SHP77 (cell line): ENCODE measurements at places on chromosomes 4 and X.

DNA sequence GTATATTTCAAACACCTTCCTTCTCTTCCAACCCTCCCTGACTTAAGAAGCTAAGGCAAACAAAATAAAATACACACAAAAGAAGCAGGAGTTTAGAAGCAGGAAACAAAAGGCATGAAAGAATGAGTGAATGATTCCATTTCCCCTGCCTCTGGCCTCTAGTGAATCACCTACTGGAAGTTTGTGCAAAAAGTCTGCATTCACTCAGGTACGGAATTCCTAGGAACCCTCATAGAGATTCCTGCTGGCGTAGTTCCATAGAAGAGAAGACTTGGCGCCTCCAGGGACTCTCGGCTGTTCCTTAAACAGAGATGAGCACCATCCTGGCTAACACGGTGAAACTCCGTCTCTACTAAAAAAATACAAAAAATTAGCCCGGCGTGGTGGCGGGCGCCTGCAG lies 125.9 kb upstream of the TBL1X start:
- DNase-seq = no peak

DNA sequence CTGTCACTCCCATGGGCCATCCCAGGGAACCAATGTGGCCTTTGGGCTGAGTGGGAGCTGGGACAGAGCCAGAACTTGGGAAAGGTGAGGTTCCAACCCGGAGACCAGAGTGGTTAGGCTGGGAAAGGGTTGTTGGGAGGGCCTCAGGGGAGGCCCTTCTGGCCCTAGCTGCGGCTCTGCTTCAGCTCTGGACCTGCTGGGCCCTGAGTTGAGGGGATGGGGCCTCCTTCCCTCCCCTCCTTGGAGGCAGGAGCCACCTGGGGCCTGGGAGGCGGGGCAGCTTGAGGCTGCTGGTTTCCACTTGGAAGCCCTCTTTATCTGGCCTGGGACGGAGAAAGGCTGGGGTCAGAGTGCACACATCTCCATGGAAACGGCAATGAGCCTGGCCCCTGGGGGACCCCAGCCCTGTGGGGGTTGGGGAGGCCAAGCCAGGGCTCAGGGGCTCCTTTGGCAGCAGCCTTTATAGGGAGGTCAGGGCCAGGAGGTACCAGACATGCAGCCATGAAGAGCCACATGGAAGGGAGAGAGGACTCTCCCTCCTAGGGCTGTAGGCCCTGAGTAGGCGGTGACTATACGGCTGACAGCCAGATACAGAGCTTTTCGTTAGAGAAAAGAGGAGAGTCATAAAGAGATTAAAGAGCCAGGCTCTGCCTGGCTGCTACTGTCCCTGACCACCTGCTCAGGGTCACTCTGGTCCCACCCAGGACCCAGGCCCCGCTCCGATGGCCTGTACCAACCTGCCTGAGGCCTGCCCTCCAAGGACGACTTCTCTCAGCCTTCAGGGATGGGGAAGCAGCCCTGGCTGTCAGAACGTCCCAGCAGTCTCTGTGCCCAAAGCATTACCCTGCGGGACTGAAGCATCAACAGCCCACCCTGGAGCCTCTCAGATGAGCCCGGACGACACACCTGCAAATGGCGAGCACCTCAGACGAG lies 6.9 kb upstream of the NSD2 start:
- no peak for DNase-seq

GRCh38 chr4:67712000-67712625 lies 11.2 kb upstream of the UBA6 start:
- DNase-seq = no peak

DNA sequence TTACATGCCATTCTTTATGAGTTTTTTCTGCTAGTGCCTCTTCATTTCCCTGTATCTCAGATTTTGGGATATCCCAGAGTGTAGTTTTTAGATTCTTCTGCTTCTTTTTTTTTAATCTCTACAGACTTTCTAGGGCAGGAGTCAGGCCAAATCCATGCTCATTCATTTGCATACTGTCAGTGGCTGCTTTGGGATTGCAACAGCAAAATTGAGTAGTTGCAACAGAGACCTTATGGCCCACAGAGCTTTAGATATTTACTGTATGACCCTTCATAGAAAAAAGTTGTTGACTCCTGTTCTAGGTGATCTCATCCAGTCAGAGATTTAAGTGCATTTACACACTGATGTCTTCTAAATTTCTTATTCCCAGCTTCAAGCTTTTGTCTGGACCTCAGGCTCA lies 35.3 kb downstream of the ARFIP1 start:
- no peak for DNase-seq

DNA sequence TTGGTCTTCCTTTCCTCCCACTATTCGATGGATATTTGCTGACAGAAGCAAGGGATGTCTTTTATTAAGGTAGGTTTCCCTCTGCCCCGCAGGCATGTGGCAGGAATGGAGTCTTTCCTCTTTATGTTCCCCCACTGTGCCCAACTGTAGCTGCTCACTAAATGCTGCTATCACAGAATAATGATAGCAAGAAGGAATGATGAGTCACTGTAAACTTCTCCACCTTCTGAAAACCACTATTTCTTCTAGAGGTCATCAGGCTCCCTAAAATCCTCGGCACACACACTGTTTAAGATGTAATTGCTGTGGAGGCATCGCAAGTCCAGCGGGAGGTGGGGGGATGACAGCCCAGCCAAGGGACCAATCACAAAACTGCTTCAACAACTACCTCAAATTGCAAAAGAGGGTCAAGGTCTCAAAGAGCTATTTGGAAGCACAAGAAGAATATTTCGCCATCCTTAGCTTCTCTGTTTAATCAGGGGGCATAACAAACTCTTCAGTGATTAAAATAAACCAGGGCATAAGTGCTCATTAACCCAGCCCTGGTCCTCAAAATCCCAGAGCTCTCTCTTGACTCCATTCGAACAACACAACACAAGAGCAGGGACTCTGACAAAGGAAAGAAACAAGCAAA lies 13.9 kb downstream of the QDPR start:
- DNase-seq = no peak
